ENCODE measurements at places on chromosomes 12 and 14.

- no peak for DNase-seq
Measured at GRCh38 chr14:38047195-38047902, 160.4 kb upstream of the SSTR1 start.

DNA sequence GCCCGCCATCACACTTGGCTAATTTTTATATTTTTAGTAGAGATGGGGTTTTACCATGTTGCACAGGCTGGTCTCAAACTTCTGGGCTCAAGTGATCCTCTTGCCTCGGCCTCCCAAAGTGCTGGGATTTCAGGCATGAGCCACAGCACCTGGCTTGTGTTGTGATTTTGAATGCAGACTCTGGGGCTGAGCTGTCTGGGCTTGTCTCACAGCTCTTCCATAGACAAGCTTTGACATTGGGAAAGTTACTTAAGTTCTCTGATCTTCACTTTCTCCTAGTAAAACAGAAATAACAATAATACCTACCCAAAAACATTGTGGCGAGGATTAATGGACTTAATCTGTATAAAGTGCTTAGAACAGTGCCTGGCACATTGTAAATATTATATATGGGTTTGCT, 36.0 kb downstream of the TMBIM6 start:
- no peak for DNase-seq

DNA sequence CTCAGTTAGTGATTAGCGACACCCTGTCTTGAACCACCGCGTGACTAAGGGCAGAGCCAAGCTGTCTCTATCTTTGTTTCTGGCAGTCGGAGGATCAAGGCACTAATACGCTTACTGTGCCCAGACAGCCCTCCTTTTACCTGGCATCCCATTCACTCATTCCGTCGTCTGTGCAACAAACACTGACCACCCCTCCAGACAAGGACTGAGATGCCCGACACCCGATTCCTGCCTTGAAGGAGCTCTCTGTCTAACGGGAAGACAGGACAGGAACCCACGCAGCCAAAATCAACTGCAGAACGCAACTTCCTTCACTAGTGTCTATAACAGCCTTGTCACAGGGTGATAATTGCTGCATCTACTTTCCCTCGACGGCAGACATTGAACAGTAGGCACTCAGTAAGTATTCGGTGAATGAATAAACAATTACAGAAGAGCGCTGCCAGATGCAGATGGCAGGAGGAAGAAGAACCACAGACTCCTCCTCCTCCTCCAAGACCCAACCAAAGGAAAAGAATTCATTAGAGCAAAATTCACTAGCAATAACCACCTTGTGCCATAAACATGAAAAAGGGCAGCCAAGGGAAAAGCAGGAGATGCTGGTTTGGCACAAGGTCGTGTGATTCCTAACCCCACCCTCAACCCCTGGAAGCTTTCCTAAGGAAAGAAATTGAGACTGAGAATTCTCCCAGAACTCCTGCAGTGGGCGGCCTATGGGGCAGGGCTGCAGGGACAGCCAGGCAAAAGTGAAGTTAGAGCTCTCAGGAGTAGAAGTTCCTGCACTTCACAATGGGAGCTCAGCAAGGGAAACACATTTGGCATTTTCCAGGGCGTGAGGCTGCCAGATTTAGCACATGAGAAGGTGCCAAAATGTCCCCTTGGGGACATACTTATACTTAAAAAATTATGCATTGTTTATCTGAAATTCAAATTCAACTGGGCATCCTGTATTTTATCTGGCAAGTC, 186.6 kb upstream of the DIO3 start:
- no peak for DNase-seq

- no peak for DNase-seq
Measured at GRCh38 chr14:106459971-106460730, 933.8 kb downstream of the TMEM121 start.

GRCh38 chr12:122834921-122835749, at the start of gene HIP1R:
Gene HIP1R (plus strand): TSS chr12:122835457. CDS start chr12:122835551, 94 bp downstream.
- peak; percentile 90 for DNase-seq

DNA sequence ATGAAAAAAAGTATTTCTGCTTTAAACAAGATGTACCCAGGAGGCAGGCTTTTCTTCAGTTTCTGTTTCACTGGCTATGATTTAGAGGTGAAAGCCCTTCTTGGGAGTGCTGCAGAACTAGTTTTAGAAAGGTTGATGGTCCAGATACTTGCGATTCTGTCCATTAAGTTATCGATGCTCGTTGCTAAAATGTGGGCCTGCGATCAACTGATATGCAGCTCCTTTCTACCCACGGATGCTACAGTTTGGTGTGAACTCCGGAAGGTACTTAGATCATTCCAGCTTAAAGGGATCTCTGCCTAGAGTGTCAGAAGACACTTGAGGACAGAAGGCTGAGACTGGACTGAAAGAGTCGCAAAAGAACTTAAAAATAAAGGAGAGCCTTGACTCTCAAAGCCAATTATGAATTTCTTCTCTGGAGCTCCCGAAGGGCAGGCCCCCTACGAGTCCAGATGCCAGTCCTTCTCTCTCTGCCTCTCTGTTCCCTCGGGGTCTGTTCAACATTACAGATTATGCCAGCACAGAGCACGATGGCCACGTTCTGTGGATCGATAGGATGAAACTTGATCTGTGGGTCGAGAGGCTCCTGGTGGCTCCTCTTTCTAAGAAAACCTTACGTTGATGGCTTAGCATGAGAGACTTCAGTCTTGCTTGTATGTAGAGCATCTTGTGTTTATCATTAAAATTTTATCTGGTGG, 40.0 kb downstream of the FBXW8 start:
- DNase-seq, result no peak

- no peak for DNase-seq
Measured at GRCh38 chr12:14057895-14058294, 76.5 kb upstream of the GRIN2B start.

DNA sequence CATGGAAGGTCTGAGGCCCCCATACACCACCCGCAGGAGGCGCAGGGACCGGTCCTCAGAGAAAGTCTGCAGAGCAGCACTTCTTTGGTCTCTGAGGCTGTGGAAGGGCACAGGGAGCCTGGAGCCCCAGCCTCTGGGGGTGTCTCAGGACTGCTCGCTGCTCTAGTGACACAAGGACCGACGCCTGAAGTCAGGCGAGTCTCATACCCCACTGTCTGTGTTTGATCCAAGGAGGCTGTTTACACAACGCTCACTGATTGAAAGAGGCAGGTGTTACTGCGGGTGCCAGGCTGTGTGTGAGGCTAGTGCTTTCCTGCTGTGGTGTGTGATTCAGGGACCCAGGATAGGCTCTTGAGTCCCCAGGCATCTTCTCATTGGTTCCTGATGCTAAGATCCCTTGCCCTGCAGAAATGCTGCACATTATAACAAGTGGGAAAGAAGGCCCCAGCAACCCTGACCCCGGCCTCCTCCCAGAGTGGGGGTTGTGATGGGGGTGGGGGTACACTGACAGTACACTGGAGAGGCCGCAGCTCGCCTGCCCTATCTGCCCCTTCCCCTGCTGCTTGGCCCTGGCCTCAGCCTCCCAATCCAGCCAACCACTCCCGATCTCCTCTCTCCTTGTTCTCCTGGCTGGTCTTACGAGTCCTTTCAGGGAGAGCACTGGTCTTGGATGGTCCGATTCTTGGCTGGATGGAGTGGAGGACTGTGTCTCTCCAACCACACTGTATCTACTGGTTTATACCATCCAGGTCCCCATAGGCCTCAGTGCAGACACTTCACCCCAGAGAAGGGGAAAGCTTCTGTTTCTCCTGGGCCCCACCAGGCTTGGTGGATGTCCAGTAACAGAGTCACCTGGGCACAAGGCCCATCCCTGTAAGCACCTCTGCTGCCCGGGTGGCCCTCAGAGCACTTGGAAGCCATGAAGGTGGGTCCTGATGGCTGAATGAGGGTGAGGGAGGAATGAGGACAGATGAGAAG, 6.6 kb downstream of the CACNA2D4 start:
- DNase-seq, result peak; percentile 3

- DNase-seq, result no peak
Measured at GRCh38 chr12:11497995-11498394, 102.6 kb upstream of the PRB2 start.

GRCh38 chr12:120903412-120904196, 554 bp downstream of the SPPL3 start:
- DNase-seq, result peak; percentile 70

DNA sequence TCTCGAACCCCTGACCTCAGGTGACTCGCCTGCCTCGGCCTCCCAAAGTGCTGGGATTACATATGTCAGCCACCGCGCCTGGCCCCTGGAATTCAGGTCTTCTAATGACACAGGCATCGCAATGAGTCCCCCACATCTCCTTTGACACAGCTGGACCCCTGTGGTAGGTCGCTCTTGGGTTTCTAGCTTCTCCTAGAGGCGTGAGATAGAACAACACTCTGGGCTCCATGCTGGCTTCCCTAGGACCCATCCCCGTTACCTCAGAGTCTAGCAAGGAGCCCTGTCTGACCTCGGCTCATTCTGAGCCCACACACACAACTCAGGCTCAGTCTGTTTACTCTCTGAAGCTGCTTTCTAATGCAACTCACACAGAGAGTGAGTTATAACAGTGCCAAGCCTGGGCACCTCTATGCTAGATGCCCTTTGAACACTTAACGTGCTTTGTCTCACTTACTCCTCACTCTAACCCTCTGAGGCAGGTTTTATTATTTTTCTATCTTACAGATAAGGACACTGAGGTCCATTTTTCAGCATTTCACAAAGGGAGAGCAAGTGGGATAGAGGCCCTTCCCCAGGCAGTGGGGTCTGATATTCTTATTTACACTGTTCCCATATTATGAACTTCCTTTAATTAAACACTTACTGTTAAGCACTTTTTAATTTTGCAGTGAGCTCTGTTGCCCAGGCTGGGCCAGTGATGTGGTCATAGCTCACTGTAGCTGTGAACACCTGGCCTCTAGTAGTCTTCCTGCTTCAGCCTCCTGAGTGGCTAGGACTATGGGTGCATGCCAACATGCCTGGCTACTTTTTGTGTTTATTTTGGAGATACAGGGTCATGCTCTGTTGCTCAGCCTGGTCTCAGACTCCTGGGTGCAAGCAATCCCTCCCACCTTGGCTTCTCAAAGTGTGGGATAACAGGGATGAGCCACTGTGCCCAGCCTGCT, 40.6 kb upstream of the RBM19 start:
- DNase-seq, result no peak

GRCh38 chr14:97010491-97011160, 213.4 kb downstream of the VRK1 start:
- no peak for DNase-seq

DNA sequence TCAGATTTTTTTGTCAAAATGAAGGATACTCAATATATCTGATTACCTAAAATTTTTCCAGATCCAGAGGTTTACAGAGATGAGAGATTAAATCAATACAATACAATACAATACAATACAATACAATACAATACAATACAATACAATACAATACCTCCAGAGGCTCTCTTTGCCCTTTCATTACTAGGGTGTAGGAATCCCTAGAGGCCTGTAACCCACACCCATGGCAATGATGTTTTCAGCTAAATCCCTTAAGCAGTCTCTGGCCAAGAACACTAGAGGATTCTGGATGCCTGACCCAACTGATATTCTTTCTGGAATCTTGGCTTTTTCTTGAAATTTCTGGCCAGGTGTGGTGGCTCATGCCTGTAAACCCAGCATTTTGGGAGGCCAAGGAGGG, 23.7 kb upstream of the AEBP2 start:
- no peak for DNase-seq

DNA sequence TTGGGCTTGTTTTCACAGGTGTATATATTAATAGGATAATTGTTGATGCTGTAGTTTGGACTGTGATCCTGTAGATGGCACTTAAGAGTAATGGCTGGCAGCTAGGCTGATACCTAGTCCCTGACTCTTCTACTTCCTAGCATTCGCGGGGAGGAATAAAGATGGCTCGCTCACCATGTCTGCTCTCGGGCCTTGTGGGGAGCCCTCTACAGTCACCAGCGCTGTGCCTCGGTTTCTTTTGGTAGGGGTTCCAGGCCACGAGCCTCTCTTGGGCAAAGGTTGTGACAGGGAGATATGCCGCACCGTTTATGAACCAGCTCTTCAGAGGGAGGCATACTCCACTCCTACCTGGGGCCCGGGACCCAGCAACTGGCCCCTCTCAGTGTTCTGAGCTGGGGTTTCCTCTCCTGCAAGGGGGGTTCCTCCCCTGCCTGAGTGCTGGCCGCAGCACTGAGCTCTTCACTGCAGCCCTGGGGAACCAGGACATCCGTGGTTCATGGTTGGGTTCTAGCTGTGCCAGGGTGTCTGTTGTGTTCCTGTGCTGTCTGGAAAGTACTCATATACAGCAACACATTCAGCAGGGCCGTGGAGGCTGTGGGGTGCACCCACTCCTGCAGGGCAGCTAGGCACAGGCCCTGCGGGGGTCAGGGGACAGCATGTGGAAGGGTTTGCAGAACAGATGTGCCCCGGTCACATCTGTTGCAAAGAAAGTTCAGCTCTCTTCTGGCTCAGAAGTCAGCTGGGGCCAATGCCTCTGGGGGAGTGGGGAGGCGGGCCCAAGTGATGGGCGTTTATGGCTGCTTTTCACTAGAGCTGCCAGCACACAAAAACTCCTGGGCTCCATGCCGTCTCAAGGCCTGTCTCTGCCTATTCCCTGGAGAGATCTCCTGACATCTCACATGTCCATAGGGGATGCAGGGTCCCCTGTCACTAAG, 147.9 kb downstream of the PPFIA2 start:
- peak; percentile 2 for DNase-seq

GRCh38 chr12:56761812-56762211, 1.3 kb upstream of the HSD17B6 start:
- no peak for DNase-seq

GRCh38 chr14:63928744-63929174, 76.0 kb downstream of the SYNE2 start:
- DNase-seq, result no peak

- no peak for DNase-seq
Measured at GRCh38 chr14:91303091-91303923, 58.8 kb upstream of the GPR68 start.

GRCh38 chr12:109737631-109738030, 24.0 kb downstream of the FAM222A start:
- DNase-seq, result no peak

GRCh38 chr12:40137252-40137651, 31.4 kb upstream of the SLC2A13 start:
- DNase-seq, result no peak

- no peak for DNase-seq
Measured at GRCh38 chr12:51785906-51786305, 62.6 kb downstream of the FIGNL2 start.

- no peak for DNase-seq
Measured at GRCh38 chr14:24366413-24366720, 1.6 kb upstream of the NFATC4 start.

GRCh38 chr12:56601503-56601902, 28.6 kb downstream of the BAZ2A start:
- no peak for DNase-seq

GRCh38 chr14:91185721-91186120, 58.8 kb downstream of the GPR68 start:
- peak; percentile 61 for DNase-seq

- no peak for DNase-seq
Measured at GRCh38 chr12:94062796-94063635, 85.4 kb upstream of the PLXNC1 start.
